ENCODE measurements at places on chromosomes 5 and 9.

DNA sequence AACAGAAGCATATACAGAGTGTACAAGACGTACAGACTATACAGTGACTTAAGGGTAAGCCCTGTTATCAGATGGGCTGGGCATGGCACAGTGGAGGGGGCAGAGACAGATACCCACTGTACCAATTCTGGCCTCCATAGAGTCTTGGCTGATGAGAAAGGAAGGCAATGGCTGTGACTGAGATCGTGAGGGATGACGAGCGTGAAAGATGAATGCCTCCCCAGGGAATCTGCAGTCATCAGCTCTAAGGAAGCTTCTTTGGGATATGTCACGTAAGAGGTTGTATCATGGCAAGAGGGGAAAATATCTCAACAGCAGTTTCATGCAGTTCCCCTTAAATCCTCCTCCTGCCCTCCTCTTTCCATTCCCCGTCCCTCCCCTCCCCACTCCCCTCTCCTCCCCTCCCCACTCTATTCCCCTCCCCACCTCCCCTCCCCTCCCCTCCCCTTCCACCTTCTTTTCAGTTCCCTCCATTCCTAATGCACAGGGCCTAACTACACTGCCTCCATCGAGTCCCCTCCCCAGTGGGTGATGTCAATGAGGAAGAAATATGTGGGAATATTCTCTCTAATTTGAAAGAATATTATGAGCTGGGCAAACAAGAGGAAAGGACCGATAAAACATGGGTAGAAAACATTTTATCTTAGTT is 226.4 kb upstream of the DAP start:
- no peak for DNase-seq

DNA sequence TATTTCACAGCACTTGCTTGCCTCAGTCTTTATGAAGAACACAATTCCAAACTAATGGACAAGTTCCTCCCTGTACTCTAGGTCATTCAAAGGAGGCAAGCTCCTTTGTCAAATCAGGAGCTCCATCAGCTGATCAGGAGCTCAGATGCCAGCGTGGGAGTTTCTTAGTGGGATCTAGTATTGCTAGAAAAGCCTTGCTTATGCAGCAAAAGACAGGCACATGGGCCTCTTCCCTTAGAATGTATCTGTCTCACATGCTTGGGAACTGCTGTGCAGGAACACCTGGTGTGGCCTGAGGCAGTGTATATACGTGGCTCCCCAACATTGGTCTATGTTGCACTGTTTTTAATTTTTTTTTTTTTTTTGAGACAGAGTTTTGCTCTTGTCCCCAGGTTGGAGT is 21.4 kb upstream of the HAVCR1 start:
- no peak for DNase-seq

GRCh38 chr9:33524306-33524947 is 376 bp downstream of the ANKRD18B start:
- DNase-seq, result peak; percentile 19

- no peak for DNase-seq
Measured at GRCh38 chr5:5739490-5739945, 317.0 kb downstream of the ICE1 start.

GRCh38 chr9:93258818-93259489 is 75.0 kb downstream of the WNK2 start:
- no peak for DNase-seq

DNA sequence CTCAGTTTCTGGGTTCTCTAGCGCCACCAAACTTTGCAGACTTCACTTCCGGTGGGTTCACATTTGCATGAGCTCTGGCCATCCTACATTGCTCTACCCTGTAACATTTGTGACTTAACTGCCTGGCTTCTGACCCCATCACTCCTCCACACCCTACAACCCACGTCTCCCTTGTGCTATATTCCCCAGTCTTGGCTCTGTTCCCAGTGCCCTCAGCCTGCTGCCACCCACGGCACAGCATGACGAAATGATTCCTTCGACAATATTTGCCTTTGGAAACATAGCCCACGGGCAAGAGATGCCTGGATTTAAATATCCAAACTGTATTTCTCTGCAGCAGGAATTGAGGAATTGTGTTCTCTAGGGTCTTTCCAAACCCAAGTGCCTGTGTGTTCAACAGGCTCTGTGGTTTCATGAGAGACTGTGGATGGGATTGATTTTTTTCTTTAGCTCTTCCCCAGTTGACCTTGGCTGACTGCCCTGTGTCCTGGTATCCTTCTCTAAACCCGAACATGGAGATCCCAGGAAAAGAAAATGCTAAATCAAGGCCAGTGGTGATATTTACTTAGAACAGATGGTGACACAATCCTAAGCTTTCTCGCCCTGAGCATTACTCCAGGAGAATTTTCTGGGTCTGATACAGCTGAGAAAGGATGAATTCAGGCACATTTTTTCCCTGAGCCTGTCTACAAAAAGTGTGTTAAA is 44.4 kb upstream of the GRIA1 start:
- DNase-seq, result no peak

GRCh38 chr5:55915783-55916182 is 64.6 kb downstream of the IL31RA start:
- DNase-seq, result no peak
